Stromal cell of bone marrow (primary cell): ENCODE measurements at places on chromosomes 3 and 15.

DNA sequence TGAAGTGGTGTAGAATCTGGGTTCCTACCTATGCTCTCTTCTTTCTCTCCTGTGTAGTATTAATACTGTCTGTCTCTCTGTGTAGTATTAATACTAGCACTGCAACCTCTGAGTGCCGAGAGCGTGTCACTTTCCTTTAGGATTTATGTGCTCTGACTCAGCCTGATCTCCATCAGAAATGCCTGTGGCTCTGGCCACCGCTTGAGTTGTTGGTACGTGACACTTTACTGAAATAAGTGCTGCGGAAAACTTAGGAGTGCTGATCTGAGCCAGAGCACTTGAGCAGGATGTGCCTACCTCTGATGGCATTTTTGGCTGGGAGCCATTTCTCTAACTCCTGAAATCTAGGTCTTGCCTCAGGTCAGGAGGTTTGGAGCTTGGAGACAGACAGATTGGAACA lies 807.4 kb downstream of the SQOR start:
- DNase-seq, result no peak

DNA sequence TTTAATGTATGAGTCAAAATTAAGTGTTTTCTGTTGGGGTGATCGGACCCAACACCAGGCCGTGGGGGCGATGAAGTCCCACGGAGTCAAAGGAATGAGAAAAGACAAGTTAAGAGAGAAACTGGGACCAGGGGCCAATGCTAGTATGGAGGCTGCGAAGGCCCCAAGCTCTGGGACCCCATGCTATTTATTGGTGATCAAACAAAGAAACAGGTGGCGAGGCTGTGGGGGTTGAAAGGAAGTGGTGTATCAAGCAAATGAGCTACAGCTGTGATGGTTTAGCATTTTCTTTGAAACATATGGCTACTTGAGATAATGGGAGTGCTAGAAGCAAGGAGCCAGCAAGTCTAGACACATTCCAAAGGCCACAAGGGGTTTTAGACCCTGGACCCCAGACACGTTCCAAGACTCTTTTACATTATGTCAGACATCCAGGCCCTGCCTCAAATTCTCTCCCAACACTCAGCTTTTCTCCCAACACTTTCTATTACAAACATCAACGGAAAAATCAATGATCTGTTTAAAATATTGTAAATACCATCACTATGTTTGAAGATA lies 56.0 kb upstream of the SNRPN start:
- no peak for DNase-seq

- DNase-seq, result no peak
Observed at GRCh38 chr3:37475435-37475834, 301.1 kb upstream of the LRRFIP2 start.

DNA sequence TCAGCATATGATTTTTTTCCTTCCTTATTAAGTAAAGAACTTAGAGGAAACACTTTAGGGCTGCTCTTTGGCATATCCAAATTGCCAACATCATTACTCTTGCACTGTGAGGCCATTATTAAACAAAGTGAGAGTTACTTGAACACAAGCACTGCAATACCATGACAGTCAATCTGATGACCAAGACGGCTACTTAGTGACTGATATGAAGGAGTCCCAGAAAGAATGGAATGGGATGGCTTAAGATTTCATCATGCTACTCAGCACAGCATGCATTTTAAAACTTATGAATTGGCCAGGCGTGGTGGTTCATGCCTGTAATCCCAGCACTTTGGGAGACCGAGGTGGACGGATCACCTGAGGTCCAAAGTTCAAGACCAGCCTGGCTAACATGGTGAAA lies 55.2 kb downstream of the FAM98B start:
- no peak for DNase-seq

DNA sequence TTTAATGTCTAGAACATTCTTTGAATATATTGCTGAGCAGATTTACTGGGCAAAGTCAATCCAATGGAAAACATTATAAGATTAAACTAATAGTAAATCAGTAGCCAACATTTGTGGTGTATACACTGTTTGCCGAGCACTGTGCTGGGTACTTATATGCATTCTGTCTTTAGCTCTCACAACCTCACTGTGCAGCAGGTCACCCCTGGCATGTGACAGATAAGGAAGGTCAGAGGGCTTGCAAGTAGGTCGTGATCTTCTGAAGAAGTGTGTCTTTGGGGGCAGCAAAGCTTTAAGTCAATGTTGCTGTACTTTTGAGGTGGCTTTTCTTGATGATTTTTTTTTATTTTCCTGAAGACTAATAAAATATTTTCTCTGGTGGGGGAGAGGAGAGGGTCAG lies 62.2 kb downstream of the TCAIM start:
- no peak for DNase-seq

DNA sequence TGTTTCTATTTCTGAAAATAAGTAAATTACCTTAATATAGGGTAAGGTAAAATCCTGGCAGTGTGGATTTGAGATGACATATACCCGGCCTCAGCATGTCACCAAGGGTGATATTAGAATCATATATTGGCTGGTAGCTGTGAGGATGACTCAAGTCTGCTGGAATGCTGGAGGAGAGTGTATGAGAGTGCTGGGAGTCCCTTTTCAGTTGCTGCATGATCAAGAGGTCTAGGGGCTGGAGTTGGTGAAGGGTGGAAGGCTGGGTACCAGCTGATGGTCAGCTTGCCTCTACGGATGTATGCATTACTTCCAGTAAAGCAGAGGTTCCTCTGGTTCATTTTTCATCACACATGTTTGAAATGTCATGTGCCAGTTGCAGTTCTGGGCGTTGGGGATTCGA lies 40.6 kb downstream of the SLC25A26 start:
- DNase-seq, result no peak

DNA sequence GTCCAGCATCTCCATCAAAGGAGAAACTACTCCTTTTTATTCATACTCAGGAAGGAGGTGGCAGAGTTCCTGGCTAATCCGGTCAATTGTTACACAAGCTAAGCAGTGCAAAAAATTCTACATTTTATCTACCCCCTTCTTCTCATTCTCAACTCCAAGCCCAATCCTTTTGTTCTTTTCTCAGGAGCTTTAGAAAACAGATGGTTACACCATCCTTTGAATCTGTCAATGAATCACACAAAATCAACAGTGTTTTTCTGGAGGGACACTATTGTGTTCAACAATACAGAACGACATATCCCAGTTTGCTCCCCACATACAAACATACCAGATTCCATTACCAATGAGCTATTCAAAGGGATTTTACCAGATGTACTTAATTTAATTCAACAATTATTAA lies 362.1 kb downstream of the MAGI1 start:
- DNase-seq, result no peak

DNA sequence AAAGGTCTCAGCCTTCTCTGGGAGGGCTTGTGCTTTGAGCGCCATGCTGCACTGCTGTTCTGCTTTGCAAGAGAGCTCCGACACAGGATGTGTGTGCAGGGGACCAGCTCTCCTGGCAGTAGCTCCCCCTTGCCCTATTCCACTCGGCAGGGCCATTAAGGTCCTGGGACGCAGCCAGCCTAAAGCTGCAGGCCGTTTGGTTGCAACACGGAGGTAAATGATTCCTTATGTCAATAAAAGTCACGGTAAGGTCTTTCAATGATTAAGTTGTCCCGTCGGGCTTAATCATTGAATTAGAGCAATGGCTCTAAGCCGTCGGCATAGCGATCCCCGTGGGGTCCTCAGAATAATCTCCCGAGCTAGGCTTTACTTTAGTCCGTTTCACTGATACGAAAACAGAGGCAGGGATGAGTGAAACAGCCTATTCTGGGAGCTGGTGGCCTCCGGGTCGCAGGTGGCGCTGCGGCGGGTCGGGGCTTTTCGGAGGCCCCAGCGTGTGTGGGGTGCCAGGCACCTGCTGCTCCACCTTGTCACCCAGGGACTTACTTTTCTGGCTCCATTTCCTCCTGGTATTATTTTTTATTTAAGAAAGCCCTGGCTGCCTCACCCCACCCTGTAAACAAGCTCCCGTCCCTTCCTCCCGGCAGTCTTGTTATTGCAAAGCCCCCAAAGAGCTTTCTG lies 525.2 kb downstream of the OCA2 start:
- DNase-seq, result no peak

GRCh38 chr3:30713885-30714503 lies 107.6 kb downstream of the TGFBR2 start:
- DNase-seq, result no peak

DNA sequence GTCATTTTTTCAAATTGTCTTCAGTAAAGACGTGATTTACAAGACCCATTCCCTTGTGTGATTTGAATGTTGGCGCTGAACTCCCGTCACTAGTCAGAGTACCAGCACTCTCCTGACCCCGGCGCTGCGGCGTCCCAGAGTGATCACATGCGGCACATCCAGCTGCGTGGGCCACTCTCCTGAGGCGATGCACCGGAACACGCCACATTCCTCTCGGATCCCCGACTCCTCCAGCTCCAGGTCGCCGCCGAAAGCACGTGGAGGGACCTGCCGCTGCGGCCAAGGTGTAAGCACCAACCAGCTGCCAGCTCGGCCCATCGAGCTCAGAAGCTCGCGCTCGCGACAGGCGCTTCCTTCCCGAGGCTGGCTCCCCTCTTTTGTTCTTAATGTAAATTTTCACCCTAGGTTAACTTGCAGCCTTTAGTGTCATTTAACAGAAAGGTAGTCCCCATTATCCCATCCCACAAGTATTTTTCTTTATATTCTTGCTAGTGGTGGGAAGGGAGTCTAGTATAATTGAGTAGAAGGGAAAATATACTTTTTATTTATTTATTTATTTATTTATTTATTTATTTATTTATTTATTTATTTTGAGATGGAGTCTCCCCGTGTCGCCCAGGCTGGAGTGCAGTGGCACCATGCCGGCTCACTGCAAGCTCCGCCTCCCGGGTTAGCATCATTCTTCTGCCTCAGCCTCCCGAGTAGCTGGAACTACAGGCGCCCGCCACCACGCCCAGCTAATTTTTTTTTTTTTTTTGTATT lies 61.7 kb upstream of the VGLL3 start:
- DNase-seq, result no peak

DNA sequence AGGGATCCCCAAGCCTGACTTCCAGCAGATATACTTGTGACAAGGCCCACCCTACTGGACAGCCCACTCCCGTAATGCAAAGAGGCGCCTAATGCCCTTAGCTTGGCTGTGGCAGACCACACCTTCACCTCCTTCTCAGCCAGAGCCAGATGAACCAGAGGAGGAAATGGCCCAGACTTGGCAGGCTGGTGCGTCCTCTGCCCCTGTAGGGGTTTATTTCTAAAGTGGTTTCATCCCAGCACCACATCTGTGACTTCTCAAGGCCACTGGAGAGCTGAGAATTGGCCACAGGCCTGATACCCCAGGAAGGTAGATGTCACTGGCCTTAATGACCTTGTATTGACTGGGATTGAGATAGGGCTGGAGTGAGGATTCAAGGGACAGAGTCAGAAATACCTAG lies 29.5 kb downstream of the BOC start:
- DNase-seq, result no peak

DNA sequence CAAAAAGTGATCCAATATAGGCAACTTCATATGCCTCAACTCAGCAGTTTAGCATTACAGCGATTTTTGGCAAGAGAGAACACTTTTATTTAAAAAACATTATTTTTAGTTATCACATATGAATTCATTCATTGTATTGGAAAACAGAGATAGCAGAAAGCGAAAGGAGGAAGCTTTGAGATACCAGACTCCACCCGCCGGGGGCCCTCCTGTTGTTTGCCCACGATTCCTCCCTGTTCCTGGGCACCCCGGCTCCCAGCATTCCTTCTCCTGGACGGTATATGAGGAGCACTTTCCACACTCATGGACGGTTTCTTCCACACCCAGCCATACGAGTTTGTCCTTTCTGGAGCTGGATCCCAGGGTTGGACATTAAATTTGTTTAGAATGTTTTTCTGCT lies 18.2 kb downstream of the APBA2 start:
- no peak for DNase-seq

GRCh38 chr3:174863488-174863887 lies 4.4 kb downstream of the NAALADL2 start:
- DNase-seq, result no peak

- no peak for DNase-seq
Observed at GRCh38 chr15:68634122-68634482, 55.3 kb downstream of the CORO2B start.

GRCh38 chr3:72191209-72191960 lies 406.4 kb upstream of the PROK2 start:
- peak; percentile 37 for DNase-seq

- no peak for DNase-seq
Observed at GRCh38 chr3:102182162-102182561, 252.7 kb upstream of the ZPLD1 start.

GRCh38 chr3:135803028-135803692 lies 162.4 kb upstream of the PPP2R3A start:
- DNase-seq, result no peak

GRCh38 chr15:89197503-89197971 lies 23.8 kb downstream of the RLBP1 start:
- DNase-seq, result no peak

GRCh38 chr15:61047783-61048182 lies 181.3 kb downstream of the RORA start:
- DNase-seq, result no peak

- no peak for DNase-seq
Observed at GRCh38 chr3:126582311-126582710, 23.6 kb upstream of the C3orf22 start.

DNA sequence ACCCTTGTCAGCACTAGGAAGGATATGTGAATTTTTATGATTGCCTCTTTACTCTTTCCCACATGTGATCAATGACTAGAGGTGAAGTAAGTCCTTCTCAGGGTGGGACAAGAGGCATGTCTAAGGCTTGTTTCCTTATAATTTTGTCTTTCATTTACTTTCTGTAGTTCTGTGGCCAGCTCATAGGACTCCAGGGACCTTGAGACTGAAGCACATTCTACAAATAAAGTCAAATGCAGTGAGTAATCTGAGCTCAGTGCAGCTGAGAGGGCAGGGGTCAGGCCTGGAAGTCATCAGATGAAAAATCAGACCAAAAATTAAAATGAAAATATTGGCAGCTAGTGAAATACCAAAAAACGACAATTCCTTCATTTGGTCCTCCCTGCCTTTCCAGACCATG lies 424.7 kb upstream of the THBS1 start:
- peak; percentile 91 for DNase-seq

DNA sequence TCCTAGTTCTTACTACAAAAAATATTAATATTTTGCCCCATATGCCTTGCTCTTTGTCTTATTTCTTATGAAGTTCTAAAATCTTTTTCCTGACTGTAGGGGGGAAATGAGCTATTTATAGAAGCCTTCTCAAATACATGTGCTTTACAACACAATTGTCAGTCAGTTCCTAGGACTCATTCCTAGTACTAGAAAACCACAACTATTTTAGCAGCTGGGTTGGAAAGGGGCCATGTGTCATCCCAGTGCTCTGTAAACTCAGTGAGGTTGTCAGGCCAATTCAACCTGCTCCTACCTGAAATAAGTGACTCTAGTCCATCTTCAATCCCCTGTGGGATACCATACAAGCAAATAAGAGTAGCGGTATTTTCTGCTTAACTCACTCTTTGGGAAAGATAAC lies 153.8 kb downstream of the ULK4 start:
- peak; percentile 16 for DNase-seq

GRCh38 chr15:26260517-26261133 lies 397.5 kb upstream of the ATP10A start:
- peak; percentile 2 for DNase-seq

DNA sequence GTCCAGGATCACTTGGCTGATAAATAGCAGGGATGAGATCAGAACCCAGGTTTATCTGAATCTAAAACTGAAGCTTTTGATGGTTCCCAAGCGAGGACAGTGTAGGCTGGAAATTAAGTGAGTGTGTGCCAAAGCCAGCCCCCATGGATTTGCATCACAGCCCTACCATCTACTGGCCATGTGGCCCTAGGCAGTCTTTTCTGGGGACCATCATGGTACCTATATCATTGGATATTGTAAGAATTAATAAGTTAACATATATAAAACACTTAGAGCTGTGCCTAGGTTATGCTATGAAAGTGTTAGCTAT lies 32.8 kb upstream of the SSR3 start:
- no peak for DNase-seq
